ENCODE measurements at places on chromosomes 4 and X. TPM values are rescaled to one million over a fixed set of nuclear protein-coding genes. Genes with fewer than 3 reads are reported as not detected.

PCSK1N gene
- not detected for total RNA-seq

HSFX1 gene
- total RNA-seq = 0.59 TPM

DNA sequence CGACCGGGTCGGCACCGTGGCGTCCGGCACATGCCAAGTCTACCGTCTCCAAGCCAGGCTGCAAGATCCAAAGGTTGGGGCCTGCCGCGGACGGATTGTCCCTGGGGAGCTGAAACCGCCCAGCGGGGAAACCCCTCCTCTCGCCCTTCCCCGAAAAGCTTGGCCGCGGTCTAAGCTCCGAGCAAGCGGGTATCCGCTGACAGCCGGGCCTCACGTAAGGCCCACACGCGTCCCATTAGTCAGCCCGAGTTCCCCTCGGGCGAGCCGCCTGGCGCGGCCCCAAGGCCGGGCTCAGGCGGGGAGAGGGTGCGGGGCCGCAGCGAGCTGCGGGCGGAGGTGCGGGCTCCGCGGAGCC lies 6.8 kb upstream of the BCOR start:
- DNase-seq = peak; percentile 96
- H3K4me3 ChIP-seq = peak overlapping the region; percentile 67
- H3K36me3 ChIP-seq = no peaks in the 10 kb centered on the region
- H3K27ac ChIP-seq = no peak overlapping the region
- peaks cover 16% of the 10 kb centered on the region for H3K4me1 ChIP-seq

TCEAL9 gene
- 96.4 TPM for total RNA-seq

DNA sequence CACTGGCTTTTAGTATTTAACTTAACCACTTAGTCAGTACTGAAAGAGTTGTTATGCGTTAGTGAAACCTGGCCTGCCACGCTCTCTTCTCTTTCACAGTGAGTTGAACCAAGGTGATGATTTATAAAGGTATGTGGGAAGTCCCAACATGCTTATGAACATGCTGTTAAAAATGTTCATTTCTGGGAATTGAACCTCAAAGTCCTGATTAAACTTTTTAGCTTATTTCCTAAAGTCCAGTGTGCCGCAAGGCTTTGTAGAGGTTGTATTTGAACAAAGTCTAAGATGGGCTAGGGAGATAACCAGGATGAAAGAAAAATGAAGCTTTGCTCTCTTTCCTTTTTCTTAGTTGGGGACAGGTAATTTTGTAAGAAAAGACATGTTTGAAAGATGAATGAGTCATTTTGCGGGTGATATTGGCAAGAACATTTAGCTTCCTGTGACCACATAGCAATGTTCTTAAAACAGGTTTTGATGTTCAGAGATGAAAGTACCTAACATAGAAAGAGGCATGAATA lies 270.3 kb downstream of the DTHD1 start:
- no peak for DNase-seq
- H3K27ac ChIP-seq = no peak overlapping the region
- H3K4me3 ChIP-seq = no peak overlapping the region

GLOD5 gene
- not detected for total RNA-seq

GRCh38 chr4:89101256-89102161 lies 9.8 kb upstream of the TIGD2 start:
- H3K4me3 ChIP-seq = no peak overlapping the region
- no peaks in the 10 kb centered on the region for H3K36me3 ChIP-seq
- H3K4me1 ChIP-seq = no peaks in the 10 kb centered on the region
- no peak for DNase-seq
- H3K27me3 ChIP-seq = peaks cover 9% of the 10 kb centered on the region

DNA sequence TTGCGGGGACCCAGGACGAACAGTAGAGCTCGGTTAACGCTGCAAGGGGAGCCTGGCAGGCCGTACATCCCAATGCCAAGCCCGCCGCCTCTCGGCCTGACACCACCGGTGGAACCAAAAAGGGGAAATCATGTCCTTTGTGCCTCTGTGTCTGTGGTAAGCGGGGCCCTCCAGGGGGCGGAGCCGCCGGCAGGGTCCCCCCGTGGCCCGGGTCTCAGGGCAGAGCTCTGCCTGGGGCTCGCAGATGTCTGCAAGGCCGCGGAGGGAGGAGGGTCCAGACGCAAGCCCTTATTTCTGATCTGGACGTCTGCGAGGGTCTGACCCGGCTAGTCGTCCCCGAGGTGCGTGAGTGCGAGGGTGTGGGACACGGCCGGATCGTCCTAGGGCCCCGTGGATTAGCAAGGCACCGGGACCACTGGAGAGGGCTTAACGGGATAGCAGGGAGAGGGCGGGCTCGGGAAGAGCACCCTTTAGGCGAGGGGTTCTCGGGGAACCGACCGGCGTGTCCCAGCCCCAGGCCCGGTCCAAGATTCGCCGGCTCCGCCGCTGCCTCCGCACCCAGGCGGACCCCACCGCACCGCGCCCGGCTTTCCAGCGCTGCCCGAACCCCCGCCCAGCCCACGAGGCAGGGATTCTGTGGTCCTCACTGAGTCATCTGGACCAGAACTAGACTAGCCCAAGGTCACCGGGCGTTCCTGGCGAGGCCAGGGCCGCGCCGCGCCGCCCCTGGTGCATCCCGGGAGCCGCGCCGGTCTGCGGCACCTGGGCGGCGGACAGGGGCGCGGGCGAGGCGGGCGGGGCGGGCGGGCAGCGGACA lies 863 bp upstream of the FAM193A start:
- H3K27ac ChIP-seq = peak overlapping the region; percentile 86
- peaks cover 9% of the 10 kb centered on the region for H3K36me3 ChIP-seq
- peaks cover 11% of the 10 kb centered on the region for H3K4me1 ChIP-seq
- H3K4me3 ChIP-seq = peak overlapping the region; percentile 88
- DNase-seq = peak; percentile 91
- H3K27me3 ChIP-seq = no peaks in the 10 kb centered on the region

DNA sequence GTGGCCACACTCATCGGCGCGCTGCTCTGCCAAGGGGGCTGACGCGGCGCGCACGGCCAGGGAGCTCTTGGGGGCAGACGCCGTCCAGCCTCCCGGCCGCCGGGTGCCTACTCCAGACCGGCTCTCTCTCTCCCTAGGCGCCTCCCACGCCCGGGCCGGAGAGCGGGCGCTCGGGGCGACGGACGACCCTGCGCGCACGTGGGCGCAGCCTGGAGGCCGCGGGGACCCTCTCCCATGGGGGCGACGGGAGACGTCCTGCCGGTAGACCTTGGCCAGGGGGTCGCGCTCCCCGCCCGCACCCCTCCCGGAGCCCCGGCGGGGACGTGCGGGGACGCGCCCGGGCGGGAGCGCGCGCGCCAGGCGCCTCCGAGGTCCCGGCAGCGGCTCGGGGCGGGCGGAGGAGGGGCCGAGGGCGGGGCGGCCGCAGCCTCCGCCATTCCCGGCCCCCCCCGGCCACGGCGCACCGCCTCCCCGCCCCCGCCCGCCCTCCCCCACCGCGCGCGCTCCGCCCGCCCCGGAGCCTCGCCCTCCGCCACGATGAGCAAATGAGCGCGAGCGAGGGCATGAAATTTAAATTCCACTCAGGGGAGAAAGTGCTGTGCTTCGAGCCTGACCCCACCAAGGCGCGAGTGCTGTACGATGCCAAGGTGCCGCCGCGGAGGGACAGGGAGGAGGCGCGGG lies at the start of gene MSL3:
MSL3 (plus strand) TSS at position 519 of the 681 bp plus-strand sequence; CDS start at position 546, 27 bp downstream.
- peak within 1 kb of the TSS; percentile 91 for H3K27ac ChIP-seq
- no peaks in the 10 kb centered on the region for H3K27me3 ChIP-seq
- H3K36me3 ChIP-seq = peaks cover 16% of the 10 kb centered on the region
- H3K4me3 ChIP-seq = peak within 1 kb of the TSS; percentile 88

DNA sequence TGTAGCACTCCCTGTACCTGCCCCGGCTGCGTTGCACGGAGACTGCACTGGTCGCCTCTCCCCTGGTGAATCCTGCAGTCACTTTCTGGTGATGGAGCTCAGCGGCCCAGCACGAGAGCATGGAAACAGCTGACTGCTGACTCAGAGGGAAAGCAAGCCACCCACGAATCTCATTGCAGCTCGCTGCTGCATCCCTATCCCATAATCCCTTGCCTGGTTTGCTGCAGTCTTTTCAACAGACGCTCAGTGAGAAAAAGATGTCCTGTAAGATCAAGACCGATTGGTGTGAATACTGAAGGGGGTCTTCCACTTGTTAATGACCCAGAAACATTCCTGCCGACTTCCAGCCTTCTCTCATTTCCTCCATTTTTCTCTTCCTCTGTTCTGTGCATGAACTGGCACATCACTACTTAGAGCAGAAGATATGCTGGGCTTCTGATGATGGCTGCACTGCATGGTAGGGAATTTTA lies 52.9 kb downstream of the TRIM2 start:
- H3K36me3 ChIP-seq = no peaks in the 10 kb centered on the region
- no peak overlapping the region for H3K27ac ChIP-seq
- H3K4me1 ChIP-seq = no peaks in the 10 kb centered on the region

GRCh38 chr4:44984083-44984482 lies 257.7 kb upstream of the GNPDA2 start:
- H3K27me3 ChIP-seq = no peaks in the 10 kb centered on the region
- H3K4me1 ChIP-seq = no peaks in the 10 kb centered on the region
- no peak for DNase-seq
- no peaks in the 10 kb centered on the region for H3K36me3 ChIP-seq
- no peak overlapping the region for H3K4me3 ChIP-seq

GRCh38 chr4:114040319-114041116 lies 61.1 kb upstream of the ARSJ start:
- H3K27ac ChIP-seq = no peak overlapping the region
- no peak overlapping the region for H3K4me3 ChIP-seq

TENM3 gene
- total RNA-seq = 68.4 TPM

NHS gene
- total RNA-seq = 16.8 TPM

GRCh38 chr4:15299627-15300026 lies 128.2 kb upstream of the C1QTNF7 start:
- peaks cover 15% of the 10 kb centered on the region for H3K27me3 ChIP-seq
- H3K4me1 ChIP-seq = peaks cover 15% of the 10 kb centered on the region
- no peak overlapping the region for H3K27ac ChIP-seq

DNA sequence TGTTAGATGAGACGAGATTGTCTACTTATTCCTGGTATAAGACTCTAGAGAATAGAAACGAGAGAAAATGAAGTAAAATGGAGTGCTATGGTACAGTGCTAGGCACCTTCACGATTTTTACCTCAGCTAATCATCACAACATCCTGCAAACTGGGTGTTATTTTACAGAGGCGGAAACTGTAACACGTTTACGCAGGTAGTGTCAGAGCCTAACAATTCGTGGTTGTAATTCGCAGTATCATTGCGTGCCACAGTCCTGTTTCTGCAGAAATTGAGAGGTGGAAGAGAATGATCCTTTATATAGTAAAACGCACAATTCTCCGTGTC lies 383 bp upstream of the TBC1D19 start:
- DNase-seq = peak; percentile 30
- H3K27me3 ChIP-seq = no peaks in the 10 kb centered on the region
- peak overlapping the region; percentile 86 for H3K27ac ChIP-seq
- no peaks in the 10 kb centered on the region for H3K36me3 ChIP-seq

GRCh38 chrX:97867266-97867665 lies 983.6 kb downstream of the RPA4 start:
- DNase-seq = no peak
- no peak overlapping the region for H3K4me3 ChIP-seq
- H3K4me1 ChIP-seq = no peaks in the 10 kb centered on the region
- no peak overlapping the region for H3K27ac ChIP-seq

PRDM8 gene
- total RNA-seq = 5.0 TPM

DNA sequence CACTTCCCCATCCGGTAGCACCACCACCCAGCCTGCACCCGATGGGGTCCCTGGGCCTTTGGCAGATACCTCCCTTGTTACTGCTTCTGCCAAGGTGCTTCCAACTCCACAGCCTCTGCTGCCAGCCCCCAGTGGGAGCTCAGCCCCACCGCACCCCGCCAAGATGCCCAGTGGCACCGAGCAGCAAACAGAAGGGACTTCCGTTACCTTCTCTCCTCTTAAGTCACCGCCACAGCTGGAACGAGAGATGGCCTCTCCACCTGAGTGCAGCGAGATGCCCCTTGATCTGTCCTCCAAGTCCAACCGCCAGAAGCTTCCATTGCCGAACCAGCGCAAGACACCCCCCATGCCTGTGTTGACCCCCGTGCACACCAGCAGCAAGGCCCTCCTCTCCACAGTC lies 31.9 kb downstream of the BCORL1 start:
- H3K4me3 ChIP-seq = no peak overlapping the region
- H3K27me3 ChIP-seq = no peaks in the 10 kb centered on the region
- no peak for DNase-seq

- peaks cover 23% of the 10 kb centered on the region for H3K27me3 ChIP-seq
- H3K27ac ChIP-seq = no peak overlapping the region
- DNase-seq = no peak
- no peak overlapping the region for H3K4me3 ChIP-seq
- peaks cover 6% of the 10 kb centered on the region for H3K4me1 ChIP-seq
Observed at GRCh38 chr4:4673070-4673469, 131.2 kb upstream of the STX18 start.

- no peaks in the 10 kb centered on the region for H3K27me3 ChIP-seq
- no peak for DNase-seq
- H3K4me1 ChIP-seq = no peaks in the 10 kb centered on the region
- H3K27ac ChIP-seq = no peak overlapping the region
Observed at GRCh38 chr4:184950926-184951325, 67.4 kb upstream of the HELT start.

SLITRK4 gene
- 0.29 TPM for total RNA-seq

- no peak overlapping the region for H3K4me3 ChIP-seq
- DNase-seq = peak; percentile 90
- no peaks in the 10 kb centered on the region for H3K27me3 ChIP-seq
- no peaks in the 10 kb centered on the region for H3K36me3 ChIP-seq
- H3K27ac ChIP-seq = no peak overlapping the region
Observed at GRCh38 chrX:151697522-151697921, 2.3 kb downstream of the PRRG3 start.

GRCh38 chr4:174402470-174403176 lies 118.9 kb downstream of the CEP44 start:
- H3K4me3 ChIP-seq = no peak overlapping the region
- no peaks in the 10 kb centered on the region for H3K4me1 ChIP-seq
- no peaks in the 10 kb centered on the region for H3K27me3 ChIP-seq
- DNase-seq = no peak
- H3K27ac ChIP-seq = no peak overlapping the region

PDLIM3 gene
- total RNA-seq = 1.8 TPM

GRCh38 chrX:11998944-11999343 lies 139.3 kb upstream of the FRMPD4 start:
- H3K4me3 ChIP-seq = no peak overlapping the region
- H3K4me1 ChIP-seq = no peaks in the 10 kb centered on the region
- H3K27ac ChIP-seq = no peak overlapping the region
- no peaks in the 10 kb centered on the region for H3K27me3 ChIP-seq

Measured in osteoblast (primary cell).